CD4-positive, alpha-beta memory T cell (primary cell): ENCODE measurements at places on chromosomes 12 and 14.
A peak's percentile ranks its signal among the peaks of the same experiment; 100 is the strongest.

GRCh38 chr12:131221957-131222328, 268.2 kb downstream of the ADGRD1 start:
- DNase-seq = no peak

GRCh38 chr12:71942703-71943102, 4.1 kb downstream of the TPH2 start:
- no peak for DNase-seq

DNA sequence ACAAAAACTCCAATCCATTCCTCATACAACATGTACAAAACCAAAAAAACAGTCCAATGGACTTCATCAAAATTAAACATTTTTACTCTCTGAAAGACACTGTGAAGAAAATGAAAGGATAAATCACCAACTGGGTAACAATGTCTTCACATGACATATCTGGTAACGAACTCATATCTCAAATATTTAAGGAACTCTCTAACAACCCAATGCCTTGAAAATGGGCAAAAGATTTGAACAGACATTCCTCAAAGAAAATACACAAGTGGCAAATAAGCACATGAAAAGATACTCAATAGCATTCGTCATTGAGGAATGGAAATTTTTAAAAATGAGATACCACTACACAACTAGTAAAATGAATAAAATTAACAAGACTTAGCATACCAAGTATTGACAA, 198.7 kb upstream of the RASSF8 start:
- DNase-seq = no peak

- DNase-seq = no peak
These were observed 37.2 kb upstream of the CTDSP2 start for GRCh38 chr12:57883700-57884099.

DNA sequence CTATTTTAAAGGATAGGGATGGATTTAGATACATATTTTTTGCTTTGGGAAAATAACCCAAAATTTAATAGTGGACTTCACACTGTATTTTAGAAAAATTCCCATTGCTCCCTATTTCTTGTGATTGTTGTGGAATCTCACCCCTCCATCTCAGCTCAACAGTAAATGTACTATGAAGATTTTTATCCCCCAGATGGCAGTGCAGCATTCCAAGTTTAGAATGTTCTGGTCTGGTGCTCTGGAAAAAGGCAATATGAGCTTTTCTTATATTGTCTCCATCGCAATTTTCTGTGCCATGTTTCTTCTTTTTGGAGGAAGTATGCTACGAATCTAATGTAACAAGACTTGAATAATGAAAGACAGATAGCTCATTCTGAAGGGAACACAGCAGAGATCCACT, 471.7 kb upstream of the SYT1 start:
- no peak for DNase-seq

- no peak for DNase-seq
These were observed 14.1 kb downstream of the DRAM1 start for GRCh38 chr12:101891462-101891971.

DNA sequence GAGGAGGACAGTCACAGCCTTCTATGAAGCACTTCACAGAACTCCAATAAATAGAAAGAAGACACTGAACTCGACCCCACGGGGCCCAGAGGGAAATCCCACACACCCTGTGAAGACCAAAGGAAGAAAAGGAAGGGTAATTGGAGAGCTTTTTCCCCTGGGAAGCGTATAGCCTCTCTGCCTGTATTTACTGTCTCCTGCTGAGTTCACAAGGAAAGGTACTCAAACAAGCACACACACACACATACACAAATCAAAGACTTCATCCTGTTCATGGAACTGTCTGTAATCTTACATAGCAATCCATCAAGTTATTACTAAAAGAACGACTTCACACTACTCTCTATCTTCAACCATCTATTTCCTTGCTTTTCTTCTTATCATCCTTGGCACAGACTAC, 15.3 kb downstream of the FOXN3 start:
- DNase-seq = no peak

GRCh38 chr12:48794870-48795269, 6.0 kb upstream of the ADCY6 start:
- DNase-seq = no peak

DNA sequence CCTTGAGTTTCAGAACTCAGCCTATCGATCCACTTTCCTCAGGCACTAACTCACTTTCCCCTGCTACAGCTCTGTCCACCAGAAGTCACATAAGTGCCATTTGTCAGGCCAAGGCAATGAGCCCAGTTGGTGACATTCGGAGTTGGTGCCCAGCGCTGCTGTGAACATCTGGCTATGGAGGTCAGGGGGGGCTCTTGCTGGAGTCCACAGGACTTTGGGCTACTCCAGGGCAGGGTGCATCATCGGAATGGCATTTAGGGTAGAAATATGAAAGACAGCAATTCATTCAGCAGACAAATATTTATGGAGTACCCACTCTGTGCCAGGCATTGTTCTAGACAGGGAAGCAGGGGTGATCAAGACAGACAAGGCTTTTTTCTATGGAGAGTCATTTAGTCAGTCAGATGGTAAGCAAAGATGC, 1.5 kb upstream of the PPP1CC start:
- no peak for DNase-seq

GRCh38 chr14:65637780-65638179, 225.2 kb downstream of the FUT8 start:
- DNase-seq = peak; percentile 46

- no peak for DNase-seq
These were observed at the start of gene GMPR2 for GRCh38 chr14:24232645-24233537. Gene GMPR2, plus strand, starts transcription at chr14:24232929. Its CDS starts 325 bp downstream, at chr14:24233254.

GRCh38 chr14:50734950-50735695, 67.0 kb upstream of the SAV1 start:
- DNase-seq = no peak

DNA sequence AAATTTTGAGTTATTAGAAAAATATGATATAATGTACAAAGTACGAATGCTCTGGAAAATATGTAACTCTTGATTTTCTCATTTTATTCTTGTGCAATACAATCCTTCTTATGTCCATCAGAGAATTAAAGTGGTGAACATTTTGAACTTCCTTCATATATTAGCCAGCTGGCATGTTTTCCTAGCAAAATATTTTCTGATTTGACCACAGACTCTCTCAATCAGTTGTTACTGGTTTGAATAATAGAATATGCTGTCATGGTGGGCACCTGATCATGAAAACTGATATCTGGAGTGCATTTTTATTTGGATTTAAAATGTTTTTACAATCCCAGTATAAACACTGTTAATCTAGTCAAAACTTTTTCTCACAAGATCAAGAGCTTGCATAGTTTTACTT, 24.2 kb downstream of the PARPBP start:
- no peak for DNase-seq

- DNase-seq = no peak
These were observed 13.2 kb upstream of the SERPINA3 start for GRCh38 chr14:94598816-94599655.

- no peak for DNase-seq
These were observed 20.5 kb downstream of the DERA start for GRCh38 chr12:15931590-15932053.

DNA sequence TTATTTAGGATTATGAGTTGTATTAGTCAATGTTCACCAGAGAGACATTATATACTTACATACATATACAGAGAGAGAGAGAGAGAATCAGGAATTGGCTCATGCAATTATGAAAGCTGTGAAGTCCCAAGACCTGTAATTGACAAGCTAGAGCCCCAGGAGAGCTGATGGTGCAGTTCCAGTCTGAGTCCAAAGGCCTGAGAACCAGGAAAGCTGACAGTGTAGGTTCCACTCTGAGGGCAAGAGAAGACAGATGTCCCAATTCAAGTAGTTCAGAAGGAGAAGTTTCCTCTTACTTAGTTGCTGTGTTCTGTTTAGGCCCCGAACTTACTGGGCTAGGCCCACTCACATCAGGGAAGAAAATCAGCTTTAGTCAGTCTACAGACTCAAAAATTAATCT, 76.4 kb upstream of the FICD start:
- DNase-seq = no peak

DNA sequence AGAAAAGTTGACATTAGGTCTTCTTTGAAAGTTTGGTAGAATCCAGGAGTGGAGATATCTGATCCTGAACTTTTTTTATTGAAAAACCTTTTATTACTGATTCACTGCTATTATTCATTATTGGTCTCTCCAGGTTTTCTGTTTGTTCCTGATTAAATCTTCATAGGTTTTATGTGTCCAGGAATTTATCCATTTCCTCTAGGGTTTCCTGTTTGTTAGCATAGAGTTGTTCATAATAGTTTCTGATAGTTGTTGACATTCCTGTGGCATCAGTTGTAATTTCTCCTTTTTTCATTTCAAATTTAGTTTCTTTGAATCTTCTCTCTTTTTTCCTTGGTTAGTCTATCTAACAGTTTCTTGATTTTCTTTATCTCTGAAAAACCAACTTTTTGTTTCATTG, 370.3 kb downstream of the SLC6A15 start:
- no peak for DNase-seq

GRCh38 chr14:22798528-22798927, 16.7 kb downstream of the SLC7A7 start:
- no peak for DNase-seq
